ENCODE measurements at places on chromosomes 13 and 19. TPM values are rescaled to one million over a fixed set of nuclear protein-coding genes. Genes with fewer than 3 reads are reported as not detected.

GRCh38 chr13:27712421-27712820 lies 79.9 kb upstream of the GSX1 start:
- DNase-seq, result no peak

GRCh38 chr19:55145232-55145631 lies 3.8 kb downstream of the TNNT1 start:
- DNase-seq, result no peak

GRCh38 chr13:64551755-64552154 lies 2678.4 kb downstream of the PCDH9 start:
- peak; percentile 79 for DNase-seq

GRCh38 chr13:81487151-81487550 lies 1146.2 kb upstream of the SPRY2 start:
- DNase-seq, result no peak

- no peak for DNase-seq
These were observed 32.1 kb downstream of the NEK5 start for GRCh38 chr13:52096748-52097147.

The THAP8 gene
- 5.0 TPM for total RNA-seq

- DNase-seq, result no peak
These were observed 149.3 kb downstream of the VWA8 start for GRCh38 chr13:41811588-41812021.

DNA sequence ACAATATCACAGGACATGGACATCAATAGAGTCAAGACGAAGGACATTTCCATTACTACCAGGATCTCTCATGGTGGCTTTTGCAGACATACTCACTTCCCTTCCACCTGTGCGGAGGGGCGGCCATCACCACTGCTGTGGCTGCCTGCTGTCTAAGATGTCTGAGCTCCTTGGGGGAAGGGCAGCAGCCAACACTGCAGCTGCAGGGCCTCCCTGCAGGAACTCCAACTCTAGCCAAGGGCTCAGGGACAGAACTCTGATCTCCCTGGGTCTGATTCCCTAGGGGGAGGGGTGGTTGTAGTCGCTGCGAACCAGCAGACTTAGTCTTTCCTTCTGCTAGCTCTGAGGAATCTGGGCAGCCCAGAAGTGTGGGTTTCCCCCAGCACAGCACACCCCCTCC lies 78.9 kb upstream of the ANKRD10 start:
- no peak for DNase-seq

DNA sequence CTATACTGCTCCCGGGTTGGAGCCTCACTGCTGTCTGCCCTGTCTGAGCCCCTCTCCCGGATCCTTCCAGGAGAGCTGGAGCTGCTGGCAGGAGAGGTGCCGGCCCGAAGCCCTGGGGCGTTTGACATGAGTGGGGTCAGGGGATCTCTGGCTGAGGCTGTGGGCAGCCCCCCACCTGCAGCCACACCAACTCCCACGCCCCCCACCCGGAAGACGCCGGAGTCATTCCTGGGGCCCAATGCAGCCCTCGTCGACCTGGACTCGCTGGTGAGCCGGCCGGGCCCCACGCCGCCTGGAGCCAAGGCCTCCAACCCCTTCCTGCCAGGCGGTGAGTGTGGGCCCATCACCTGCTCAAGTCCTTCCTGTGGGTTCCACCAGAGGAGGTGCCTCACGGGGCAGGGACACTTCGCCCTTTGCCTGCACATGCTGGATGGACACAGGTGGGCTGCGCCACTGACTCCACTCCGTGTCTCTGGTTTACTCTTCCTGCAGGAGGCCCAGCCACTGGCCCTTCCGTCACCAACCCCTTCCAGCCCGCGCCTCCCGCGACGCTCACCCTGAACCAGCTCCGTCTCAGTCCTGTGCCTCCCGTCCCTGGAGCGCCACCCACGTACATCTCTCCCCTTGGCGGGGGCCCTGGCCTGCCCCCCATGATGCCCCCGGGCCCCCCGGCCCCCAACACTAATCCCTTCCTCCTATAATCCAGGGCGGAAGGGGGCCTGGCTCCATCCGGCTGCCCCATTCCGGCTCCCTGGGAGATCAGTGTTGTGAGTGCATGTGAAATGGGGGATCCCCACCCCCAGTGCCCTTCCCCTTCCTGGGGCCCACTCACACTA lies 19.8 kb downstream of the EPN1 start:
- no peak for DNase-seq

GRCh38 chr19:3785451-3785937 lies 687 bp downstream of the MATK start:
- DNase-seq, result no peak

The RAD23A gene
- 40.6 TPM for total RNA-seq

The OR10H1 gene
- not detected for total RNA-seq

DNA sequence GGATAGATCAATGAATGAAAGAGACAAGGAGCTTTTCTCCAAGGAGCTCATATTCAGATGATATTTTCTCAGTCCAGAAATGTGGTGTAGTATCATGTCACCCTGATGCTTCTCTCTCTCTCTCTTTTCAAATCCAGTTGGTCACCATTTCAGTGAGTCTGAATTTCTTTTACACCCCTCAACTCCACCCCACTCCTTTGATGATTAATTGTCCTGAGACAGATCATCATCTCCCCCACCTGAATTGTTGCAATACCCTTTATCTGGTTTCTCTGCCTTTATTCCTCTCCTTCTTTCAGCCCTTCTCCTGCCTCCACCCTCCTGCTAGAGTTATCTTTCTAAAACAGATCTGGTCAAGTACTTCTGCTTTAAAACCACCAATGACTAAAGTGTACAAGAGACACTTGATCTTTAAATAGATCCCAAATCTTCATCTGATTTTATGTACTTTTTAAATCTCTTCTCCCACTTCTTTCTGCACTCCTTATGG lies 299.8 kb downstream of the KLF5 start:
- no peak for DNase-seq

- DNase-seq, result no peak
These were observed 19.9 kb downstream of the GAS6 start for GRCh38 chr13:113843864-113844556.

DNA sequence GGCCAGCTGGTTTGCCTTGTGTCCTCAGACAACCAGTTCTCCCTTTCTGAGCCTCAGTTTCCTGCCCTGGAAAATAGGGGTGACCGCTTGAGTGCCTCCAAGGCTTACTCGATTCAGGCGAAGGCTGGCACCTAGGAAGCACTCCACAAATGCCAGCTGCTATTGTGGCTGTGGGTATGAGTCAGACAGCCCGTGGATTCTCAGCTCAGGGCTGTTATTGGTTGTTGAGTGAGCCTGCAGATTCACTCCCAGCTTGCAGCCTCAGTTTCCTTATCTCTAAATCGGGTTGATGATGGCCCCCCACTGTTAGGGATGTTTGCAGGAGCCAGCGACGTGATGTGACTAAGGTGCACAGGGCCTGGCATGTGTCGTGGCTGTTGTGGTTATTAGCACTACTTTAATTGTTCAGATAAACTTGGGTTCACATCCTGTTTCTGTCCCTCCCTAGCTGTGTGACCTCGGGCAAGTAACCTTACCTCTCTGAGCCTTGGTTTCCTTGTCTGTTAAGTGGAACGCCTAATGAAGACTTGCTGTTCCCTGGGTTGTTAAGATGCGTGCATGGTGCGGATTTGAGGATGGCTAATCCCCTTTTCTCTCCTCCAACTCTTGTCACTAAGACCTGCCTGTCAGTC lies 2.4 kb downstream of the MARK4 start:
- DNase-seq, result peak; percentile 17

- no peak for DNase-seq
These were observed 25.3 kb upstream of the FBXO27 start for GRCh38 chr19:39057615-39058014.

The SLC25A30 gene
- total RNA-seq, result 15.9 TPM

- peak; percentile 84 for DNase-seq
These were observed 826.9 kb upstream of the PCDH9 start for GRCh38 chr13:68056816-68057710.

- no peak for DNase-seq
These were observed 32.7 kb downstream of the FAM187B start for GRCh38 chr19:35195830-35196229.

- no peak for DNase-seq
These were observed 60.8 kb upstream of the MYCBP2 start for GRCh38 chr13:77387607-77388200.

DNA sequence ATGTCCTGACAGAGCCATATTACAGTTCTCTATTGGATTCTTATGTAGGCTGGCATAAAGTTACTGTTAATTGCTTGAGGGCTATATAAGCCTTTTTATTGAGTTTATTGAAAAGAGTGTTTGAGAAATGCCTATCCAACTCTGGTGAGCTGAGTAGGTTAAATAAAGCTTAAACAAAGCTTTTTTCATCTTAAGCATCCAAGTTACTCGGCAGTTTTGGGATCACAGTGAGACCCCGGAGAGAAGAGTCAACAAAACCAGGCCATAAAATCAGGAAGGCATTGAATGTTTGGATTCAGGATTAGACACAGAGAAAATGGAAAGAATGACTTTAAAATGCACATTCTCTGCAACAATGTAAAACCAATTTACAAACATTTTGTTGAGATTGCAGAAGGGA lies 588.5 kb downstream of the DACH1 start:
- no peak for DNase-seq

The CLDND2 gene
- 1.4 TPM for total RNA-seq

- no peak for DNase-seq
These were observed 8.4 kb upstream of the ZNF587 start for GRCh38 chr19:57841122-57841763.

DNA sequence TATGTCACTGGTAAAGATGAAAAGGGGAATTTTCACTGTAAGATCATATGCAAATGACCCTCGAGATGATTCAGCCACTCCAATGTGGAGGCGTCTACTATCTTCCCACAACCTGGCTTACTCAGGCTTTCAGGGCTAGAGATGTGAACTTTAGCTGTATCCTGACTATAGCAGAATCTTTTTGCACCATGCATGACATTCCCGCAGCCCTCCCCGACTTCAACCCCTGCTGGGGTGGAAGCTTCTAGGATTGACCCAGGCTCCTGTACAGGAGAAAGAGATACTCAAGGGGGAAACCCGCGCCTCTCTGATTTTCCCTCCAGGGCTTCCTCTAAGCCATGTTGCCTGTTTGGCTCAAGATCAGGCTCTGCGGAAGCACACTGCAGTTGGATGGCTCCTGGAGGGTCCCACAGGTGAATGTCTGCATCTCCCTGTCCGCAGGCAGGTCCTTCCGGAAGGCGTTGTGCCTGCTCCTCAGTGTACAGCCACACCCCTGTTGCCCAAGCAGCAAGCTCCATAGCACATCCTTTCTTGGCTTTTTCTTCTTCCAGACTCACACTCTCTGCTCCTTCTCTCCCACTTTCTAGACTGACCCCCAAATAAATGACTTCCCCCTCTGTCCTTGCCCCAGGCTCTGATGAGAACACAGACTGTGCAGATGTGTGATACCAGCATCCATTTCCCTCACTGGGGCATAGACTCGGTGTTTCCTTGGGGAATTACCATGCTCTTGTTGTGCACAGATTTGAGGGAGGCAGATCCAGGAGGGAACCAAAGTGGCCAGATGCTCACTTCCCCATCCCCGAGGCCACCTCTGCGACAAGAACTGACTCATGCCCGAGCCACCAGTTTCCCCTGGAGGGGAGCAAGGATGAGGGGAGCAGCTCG lies 29.1 kb upstream of the POP4 start:
- peak; percentile 18 for DNase-seq

DNA sequence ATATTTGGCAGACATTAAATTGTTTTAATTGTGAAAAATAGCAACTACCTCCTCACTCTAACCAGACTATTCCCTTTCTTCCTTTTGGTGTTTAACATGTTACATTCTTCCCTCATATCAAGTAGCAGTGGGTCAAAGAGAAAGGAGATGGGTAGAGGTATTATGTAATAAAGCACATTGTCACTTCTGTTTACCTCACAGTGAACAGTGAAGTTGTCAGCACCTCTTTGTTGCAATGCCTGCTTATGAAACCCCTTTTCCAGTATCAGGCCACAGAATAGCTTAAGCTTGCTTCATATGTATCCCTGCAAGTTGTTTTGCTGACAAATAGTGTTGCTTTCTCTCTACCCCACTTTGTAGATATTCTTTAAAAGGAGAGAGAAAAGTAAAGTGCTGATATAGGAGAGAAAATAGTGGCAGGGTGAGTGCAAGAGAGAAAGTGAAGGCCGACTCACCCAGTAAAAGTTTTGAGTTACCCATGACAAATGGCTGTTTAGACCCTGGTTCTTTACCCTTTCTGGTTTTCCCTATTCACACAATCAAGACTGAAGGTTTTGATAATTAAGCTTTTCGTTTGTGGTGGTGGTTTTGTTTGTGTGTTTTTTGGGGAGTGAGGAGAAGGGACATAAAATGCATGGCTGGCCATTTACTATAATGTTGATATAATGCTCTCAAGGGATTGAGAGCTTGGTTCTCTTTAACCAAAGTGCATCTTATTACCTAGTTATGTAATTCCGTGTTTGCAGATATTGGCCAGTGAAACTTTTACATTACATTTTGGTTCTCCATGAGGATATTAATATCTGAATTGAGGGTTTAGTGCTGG lies 3.7 kb downstream of the ITM2B start:
- DNase-seq, result no peak

The SLC10A2 gene
- not detected for total RNA-seq

GRCh38 chr19:33668968-33669367 lies 47.2 kb downstream of the CHST8 start:
- DNase-seq, result no peak

GRCh38 chr13:55000844-55001243 lies 1972.2 kb downstream of the OLFM4 start:
- DNase-seq, result no peak

GRCh38 chr19:33509774-33510173 lies 11.8 kb downstream of the PEPD start:
- no peak for DNase-seq

DNA sequence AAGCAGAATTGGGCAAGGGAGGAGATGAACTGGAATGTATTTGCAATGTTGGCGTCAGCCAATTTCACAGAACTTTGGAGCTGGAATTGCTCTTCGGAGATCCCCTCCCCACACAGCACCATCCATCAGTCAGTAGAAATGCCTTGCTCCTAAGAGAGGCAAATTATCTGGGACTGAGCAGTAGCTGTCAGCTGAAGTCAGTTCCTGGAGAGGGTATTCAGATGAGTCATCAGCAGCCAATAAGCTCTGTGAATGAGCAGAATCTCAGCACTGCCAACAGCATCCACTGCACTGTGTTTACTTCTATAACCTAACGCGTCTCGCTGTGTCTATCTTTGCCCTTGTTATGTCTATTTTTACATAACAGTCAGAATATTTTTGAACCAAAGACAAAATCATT lies 213.7 kb downstream of the SLITRK5 start:
- peak; percentile 53 for DNase-seq

Measured in astrocyte (in vitro differentiated cells and primary cell).